Stimulated activated CD4-positive, alpha-beta T cell treated with anti-CD3 and anti-CD28 coated beads, Interleukin-1b, Interleukin-23, amount 100 ng/mL, for 4 hours (primary cell): ENCODE measurements at places on chromosomes 6 and 20.

- DNase-seq, result no peak
These were observed 7.9 kb upstream of the SDCBP2 start for GRCh38 chr20:1336699-1337367.

DNA sequence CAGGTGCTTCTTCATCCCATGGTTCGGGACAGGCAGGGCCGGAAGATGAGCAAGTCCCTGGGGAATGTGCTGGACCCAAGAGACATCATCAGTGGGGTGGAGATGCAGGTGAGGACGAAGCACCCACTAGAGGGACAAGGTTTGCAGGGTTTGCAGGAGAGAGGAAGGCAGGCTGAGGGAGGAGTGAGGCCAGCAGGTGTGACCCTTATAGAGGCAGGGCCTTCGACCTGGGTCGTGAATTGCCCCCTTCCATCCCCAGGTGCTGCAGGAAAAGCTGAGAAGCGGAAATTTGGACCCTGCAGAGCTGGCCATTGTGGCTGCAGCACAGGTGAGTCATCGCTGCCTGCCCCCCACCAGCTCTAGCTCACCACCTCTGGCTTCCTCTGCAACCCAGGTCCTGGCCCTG, 8.4 kb downstream of the VARS2 start:
- no peak for DNase-seq

- no peak for DNase-seq
These were observed 377.7 kb downstream of the PLCB1 start for GRCh38 chr20:8509809-8510208.

DNA sequence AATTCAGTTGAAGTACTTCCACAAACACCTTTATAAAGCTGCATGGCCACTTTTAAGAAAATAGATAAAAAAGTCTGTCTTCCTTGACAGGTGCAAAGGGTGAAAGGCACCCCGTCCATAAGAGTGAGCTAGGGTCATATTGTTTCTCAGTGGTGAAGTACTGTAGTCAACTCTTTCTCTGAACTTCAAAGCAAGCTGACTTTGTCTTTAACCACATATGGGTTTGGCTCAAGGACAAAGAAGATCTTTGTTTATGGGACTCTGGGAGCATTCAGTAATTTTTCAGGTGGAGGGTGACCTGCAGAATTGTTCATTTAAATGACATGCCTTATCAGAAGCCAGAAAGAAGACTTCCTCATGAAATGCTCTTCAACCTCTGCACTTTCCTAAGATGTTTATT, 49.3 kb upstream of the KLHL31 start:
- no peak for DNase-seq
